Pulmonary artery endothelial cell (primary cell): ENCODE measurements at places on chromosomes 1 and 21.

DNA sequence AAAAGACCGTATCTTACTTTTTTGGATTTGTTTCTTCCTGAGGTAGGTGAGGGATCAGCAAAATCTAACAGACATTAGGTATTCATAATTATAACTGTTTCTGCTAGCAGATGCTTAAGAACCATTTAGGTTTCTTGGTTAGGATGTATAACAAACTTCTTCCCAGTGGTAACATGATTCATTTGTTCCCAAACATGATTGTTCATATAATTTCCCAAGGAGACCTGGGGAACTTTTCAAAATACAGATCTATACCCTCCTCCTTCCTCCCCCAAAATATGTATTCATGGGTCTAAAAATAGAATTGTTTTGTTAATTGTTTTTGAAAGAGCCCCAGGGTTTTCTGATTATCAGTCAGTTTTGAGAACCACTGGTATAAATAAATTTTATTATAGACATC lies 228.2 kb downstream of the COP1 start:
- no peak for DNase-seq

DNA sequence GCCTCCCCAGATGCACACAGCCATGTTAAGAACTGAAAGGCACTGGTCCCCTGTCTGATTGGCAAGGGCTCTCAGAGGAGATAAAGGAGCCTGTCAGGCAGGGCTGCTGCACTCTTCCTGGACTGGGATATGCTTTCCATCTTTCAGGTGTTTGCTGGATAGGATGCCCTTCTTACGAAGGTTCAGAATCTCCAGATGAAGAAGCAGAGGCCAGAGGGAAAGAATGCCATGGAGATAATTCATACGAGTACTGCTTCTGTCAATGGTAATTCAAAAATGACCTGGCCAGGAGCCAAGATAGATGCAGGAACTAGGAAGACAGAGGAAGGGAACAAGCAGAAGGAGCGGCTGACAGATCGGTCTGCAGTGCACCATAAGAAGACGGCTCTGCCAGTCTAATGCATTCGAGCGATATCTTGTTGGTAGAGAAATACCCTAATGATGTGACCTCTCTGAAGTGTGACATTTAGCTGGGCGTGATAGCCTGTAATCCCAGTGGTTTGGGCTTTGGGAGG lies 16.6 kb upstream of the ATP2B4 start:
- DNase-seq = no peak

GRCh38 chr1:83098791-83099190 lies 900.1 kb downstream of the TTLL7 start:
- DNase-seq = no peak

GRCh38 chr21:28674763-28675162 lies 317.9 kb downstream of the LTN1 start:
- DNase-seq = no peak

DNA sequence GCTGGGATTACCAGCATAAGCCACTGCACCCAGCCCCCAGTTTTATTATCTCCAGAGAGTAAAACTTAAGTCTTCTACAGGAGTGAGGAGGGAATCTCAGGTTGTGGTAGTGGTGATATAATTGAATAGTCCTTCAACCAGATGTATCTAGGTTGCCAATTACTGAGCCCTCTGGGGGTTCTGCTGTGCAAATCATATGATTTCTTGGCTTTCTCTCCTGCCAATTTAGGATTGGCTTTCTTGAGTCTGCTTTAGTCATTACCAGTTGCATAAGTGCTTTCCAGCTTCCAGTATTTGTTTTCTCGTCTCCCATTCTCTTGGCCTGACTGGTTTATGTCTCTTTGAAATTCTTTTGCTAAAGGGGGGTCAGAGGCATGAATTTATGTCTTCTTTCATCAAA lies 11.1 kb downstream of the CPT2 start:
- no peak for DNase-seq

DNA sequence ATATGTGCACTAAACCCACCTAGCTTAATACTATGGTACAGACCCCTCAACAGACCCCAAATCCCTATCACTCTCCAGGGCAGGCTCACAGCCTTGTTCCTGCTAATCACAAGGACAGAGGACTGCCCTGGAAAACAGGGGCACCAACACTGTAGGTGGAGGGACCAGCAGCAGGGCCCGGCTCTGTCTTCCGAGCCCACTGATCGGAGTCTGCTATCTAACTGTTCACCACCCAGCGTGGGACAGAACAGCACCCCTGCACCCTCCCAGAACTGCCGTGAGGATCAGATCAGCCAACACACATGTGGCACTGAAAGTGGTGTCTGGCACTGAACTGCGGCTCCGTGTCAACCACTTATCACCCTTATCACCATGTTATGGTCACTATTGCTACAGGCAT lies 6.2 kb downstream of the WDR4 start:
- DNase-seq = no peak

- no peak for DNase-seq
These were observed 8.2 kb downstream of the RBM15 start for GRCh38 chr1:110347182-110347893.

GRCh38 chr1:151356696-151357095 lies 9.6 kb upstream of the RFX5 start:
- no peak for DNase-seq

GRCh38 chr21:19228226-19228625 lies 824.6 kb upstream of the TMPRSS15 start:
- DNase-seq = no peak

- no peak for DNase-seq
These were observed 14.1 kb upstream of the NUAK2 start for GRCh38 chr1:205335692-205336091.

DNA sequence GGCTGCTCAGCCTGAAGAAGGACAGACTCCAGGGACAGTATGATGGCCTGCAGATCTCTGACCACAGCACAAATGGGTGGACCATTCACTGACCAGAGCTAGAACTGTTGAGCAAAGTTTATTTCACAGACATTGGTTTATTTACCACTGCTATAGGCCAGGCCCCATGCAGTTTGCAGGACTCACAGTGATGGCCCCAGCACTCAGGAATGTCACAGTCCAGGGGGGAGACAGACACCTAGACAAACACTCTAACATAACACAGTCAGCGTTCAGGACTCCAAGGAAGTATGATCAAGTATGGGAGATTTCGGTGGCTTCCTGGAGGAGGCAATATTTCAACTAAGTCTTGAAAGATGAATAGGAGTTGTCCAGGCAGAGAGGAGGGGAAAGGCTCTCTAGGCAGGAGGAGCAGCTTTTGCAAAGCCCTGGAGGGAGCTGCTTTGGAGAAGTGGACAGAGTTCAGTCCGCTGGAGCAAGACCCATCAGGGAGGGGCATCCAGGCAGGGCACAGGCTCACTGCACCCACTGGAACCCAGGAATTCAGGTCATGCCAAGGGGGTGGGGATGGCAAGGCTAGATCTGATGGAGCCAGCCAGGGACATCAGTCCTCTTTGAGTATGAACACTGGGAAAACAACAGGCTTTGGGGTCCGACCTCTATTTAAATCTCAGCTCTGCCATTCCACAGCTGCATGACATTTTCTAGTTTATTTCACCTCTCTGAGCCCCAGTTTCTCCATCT lies 454.3 kb downstream of the MATN1 start:
- DNase-seq = no peak

DNA sequence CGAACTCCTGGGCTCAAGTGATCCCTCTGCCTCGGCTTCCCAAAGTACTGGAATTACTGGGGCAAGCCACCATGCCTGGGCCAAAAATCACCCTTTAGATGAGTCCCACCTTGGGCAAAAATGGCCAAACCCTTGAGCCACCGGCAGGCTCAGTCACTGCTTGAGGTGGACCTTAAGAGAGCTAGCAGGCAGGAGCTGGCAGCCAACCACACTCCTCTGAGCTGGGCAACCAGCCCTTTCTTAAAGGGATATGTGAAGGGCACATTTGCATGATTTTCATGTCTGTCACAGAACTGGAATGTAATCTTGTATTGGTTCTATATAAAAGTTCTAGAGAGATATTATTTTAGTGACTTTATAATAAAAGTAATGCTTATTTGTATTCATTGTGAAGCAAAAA lies 316.5 kb downstream of the PBX1 start:
- DNase-seq = no peak

- no peak for DNase-seq
These were observed 61.4 kb downstream of the MEF2D start for GRCh38 chr1:156439036-156439776.

GRCh38 chr21:41710823-41711160 lies 56.1 kb downstream of the RIPK4 start:
- no peak for DNase-seq

- DNase-seq = no peak
These were observed 96.4 kb upstream of the C1orf105 start for GRCh38 chr1:172324086-172324485.

GRCh38 chr1:152505083-152505482 lies 5.5 kb upstream of the LCE5A start:
- no peak for DNase-seq

- DNase-seq = no peak
These were observed 680 bp upstream of the CNN3 start for GRCh38 chr1:94927405-94928175.

- DNase-seq = no peak
These were observed 222.7 kb upstream of the PTBP2 start for GRCh38 chr1:96498744-96499340.

- no peak for DNase-seq
These were observed 418.6 kb upstream of the PROX1 start for GRCh38 chr1:213568929-213569815.

DNA sequence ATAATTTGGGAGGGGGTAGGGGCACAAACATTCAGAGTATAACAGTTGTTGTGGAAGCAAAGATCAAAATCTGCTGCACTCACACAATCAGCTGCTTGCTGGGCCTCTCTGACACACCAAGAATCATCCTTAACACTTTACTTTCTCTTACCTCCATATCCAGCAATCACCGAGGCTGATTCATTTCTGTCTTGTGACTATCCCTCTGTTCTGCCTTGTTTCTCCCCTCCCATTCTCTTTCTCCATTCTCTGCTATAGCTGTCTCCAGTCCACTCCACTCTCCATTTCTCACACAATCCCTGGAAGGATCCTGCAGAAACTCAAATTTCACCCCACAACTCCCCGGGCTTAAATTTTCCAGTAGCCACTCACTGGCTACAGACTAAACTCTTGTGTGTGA lies 91.8 kb upstream of the NGF start:
- no peak for DNase-seq

GRCh38 chr1:14961661-14962267 lies 191.8 kb upstream of the TMEM51 start:
- DNase-seq = no peak

GRCh38 chr1:176619261-176619660 lies 156.3 kb downstream of the PAPPA2 start:
- no peak for DNase-seq

DNA sequence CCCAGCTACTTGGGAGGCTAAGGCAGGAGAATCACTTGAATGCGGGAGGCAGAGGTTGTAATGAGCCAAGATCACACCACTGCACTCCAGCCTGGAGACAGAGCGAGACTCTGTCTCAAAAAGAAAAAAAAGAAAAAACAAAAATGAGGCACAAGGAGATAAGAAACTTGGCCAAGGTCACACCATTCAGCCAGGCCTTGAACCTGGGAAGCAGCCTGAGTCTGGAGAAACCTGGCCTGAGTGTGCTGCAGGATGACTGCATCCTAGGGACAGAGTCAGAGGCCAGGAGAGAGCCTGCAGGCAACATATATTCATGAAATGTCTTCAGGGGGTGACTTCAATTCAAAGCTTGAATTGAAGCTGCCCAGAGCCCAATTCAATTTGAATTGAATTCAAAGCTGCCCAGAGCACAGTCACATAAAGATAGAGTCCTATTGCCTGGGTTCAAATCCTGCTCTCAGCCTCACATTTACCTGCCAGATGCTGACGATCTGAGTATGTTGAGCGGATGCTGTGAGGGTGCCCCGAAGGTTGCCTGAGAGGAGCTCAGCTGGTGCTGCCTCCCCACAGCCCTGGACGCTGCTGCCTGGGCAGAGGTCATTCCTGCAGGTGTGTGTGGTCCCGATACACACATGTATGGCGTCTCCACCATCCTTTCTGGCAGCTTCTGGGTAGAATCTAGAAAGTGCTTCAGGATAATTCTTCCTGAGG lies 307.7 kb downstream of the AJAP1 start:
- no peak for DNase-seq

GRCh38 chr1:83499998-83500397 lies 498.9 kb downstream of the TTLL7 start:
- no peak for DNase-seq

GRCh38 chr1:205458777-205459566 lies 3.1 kb upstream of the BLACAT1 start:
- peak; percentile 22 for DNase-seq
